ENCODE measurements at places on chromosomes 1 and 21.

- no peak for DNase-seq
Observed at GRCh38 chr1:232130815-232131480, 499.0 kb downstream of the SIPA1L2 start.

DNA sequence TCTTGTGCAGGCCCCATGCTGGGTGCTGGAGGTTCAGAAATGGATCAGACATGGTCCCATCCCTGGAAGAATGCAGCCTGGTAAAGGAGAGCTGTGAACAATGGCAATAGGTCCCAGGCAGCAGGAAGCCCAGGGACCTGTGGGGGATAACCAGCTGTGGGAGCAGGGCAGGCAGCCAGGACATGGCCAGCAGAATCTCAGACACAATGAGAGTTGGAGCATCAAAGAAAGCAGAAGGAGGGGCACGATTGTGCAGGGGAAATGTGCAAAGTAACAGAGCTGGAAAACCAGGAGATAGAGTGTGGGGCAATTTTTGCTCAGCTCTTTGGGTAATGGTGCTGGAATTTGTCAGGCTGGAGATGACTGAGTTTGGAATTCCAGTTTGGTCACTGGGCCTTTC lies 44.3 kb downstream of the C8B start:
- DNase-seq, result no peak

- no peak for DNase-seq
Observed at GRCh38 chr1:198024782-198025181, 107.6 kb downstream of the LHX9 start.

DNA sequence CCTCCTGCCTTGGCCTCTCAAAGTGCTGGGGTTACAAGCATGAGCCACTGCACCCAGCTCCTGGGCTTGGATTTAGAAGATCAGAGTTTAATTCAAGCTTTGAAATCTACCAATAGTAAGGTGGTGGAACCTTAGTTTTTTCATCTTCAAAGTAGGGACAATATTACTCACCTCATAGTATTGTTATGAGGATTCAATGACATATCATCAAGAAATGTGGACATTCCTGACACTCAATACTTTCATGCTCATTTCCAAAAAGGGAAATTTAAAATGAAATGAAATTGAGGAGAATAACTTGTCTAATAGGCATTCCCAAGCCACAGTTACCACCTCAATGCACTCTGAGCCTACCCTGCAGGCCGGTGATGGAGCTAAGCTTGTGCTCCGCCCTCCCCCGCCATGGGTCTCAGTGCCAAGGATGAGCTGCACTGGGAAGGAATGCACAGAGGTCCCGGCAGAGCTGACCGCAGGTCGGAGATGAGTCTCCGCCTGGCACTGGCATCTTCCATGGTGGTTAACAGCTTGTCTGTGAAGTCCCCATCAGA lies 56.5 kb upstream of the BCAR3 start:
- DNase-seq, result no peak

DNA sequence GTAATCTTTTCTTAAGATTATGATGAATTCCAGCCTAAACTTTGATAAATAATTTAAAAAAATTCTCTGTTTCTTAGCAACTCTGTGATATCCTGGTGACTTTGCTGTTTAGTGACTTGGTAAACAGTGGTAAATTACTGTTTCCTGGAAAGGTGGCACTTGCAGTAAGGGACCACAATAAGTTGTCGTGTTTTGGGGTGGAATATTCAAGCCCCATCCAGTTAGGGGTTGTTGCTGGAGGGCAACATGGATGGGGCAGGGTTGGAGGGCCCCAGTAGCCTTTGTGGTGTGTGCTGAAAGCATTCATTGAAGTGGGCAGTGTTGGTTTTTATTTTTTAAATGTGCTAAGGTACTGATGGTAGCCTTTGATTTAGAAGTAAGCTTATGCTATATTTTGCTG lies 30.3 kb downstream of the PRDM2 start:
- DNase-seq, result peak; percentile 24

GRCh38 chr1:86741947-86742572 lies 37.7 kb downstream of the SH3GLB1 start:
- DNase-seq, result peak; percentile 20

- DNase-seq, result no peak
Observed at GRCh38 chr21:42409366-42409765, 5.7 kb downstream of the UBASH3A start.

GRCh38 chr1:200099040-200099439 lies 71.5 kb downstream of the NR5A2 start:
- no peak for DNase-seq

GRCh38 chr1:28010969-28011368 lies 51.2 kb downstream of the XKR8 start:
- no peak for DNase-seq

- no peak for DNase-seq
Observed at GRCh38 chr1:166884971-166885370, 8.9 kb upstream of the TADA1 start.

GRCh38 chr1:179127163-179127895 lies 45.5 kb downstream of the TOR3A start:
- DNase-seq, result no peak

DNA sequence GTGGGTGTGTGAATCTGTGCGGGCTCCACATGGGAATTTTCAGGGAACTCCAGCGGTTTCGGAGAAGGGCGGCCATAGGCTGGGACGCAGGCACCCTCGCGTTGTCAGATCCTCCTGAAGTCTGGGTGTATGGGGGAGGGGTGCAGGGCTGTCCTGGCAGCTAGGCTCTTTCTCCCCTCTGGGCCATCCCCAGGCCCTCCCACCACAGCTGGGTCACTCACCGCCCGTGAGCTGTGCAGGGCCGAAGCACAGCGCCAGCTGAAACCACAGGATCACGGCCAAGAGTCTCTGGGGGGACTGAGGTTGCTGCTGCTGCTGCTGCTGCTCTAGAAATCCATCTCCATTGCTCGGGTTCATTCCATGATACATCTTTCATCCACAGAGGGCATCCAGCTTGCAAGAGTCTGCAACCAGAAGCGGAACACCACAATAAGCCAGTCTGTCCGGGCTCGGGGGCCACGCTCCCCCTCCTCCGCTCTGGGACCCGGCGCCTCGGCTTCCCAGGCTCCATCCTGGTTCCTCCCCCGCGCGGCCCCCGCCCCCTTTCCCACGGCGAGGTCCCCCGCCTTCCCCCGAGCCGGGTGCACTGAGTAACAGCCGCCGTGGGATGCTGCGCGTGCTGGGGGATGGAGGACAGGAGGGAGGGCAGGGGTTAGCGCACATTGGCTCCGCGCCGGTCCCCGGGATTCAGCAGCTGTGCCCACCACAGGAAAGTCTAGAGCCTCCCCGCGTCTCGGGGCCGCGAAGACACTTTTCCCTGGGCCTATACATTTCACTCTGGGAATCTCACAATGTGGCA lies 720 bp downstream of the SUSD4 start:
- no peak for DNase-seq

GRCh38 chr1:12407050-12407961 lies 177.5 kb downstream of the VPS13D start:
- peak; percentile 68 for DNase-seq

Data from activated CD4-positive, alpha-beta T cell treated with anti-CD3 and anti-CD28 coated beads, Interleukin-2, Interleukin-6, amounts not matched to agents 100 ng/mL and 50 ng/mL, durations not matched to agents 16 hours and 8 hours (primary cell).